ENCODE measurements at places on chromosomes 3 and 15.

DNA sequence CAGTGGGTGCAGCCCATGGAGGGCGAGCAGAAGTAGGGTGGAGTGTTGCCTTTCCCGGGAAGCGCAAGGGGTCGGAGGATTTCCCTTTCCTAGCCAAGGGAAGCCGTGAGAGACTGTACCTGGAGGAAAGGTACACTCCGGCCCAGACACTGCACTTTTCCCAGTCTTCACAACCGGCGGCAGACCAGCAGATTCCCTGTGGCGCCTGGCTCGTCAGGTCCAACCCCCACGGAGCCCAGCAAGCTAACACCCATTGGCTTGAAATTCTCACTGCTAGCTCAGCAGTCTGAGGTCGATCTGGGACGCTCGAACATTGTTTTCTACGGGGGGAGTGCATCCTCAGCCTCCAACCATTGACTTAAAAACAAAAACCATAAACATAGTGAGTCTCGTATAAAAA is 26.5 kb downstream of the CCNB2 start:
- no peak for DNase-seq

DNA sequence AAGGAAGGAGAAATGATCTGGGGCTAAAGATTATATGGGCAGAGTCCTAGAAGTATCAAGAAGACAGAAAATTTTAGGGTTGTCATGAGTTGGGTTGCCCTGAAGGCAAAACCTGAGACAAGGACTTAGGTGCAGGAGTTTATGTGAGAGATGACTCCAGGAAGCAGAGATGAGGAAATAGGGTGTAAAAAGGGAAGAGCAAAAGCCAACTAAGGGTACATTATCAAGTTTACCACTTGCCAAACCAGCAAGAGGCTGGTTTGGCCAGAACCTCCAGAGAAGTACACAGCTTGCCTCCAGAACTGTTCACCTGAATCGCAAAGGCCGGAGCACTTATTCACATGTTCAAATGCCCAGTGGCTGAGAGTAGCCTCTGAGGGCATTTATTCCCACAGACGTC is 116.7 kb downstream of the FHIT start:
- DNase-seq = no peak

- DNase-seq = no peak
Measured at GRCh38 chr15:48547286-48547685, 98.2 kb downstream of the FBN1 start.

DNA sequence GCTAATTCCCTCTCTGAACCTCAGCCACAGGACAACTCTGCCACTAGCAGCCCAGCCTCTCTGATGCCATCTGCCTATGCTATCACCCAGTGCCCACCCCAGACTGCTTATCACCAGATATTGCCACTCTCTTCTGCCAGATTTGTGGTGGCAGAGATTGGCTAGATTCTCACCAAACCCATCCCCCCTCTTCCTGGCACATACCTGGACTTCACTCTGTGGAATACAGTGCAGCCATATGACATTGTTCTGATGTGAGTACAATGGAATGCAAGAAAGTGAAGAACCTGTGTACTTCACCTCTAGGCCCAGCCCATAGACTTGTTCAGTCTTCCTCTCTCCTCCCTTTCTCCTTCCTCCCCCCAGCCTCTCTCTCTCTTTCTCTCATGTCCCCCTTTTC is 46.9 kb upstream of the NTRK3 start:
- no peak for DNase-seq

GRCh38 chr15:64916365-64916764 is 4.7 kb downstream of the ANKDD1A start:
- no peak for DNase-seq

- DNase-seq = no peak
Measured at GRCh38 chr15:38860253-38860652, 295.6 kb upstream of the RASGRP1 start.

DNA sequence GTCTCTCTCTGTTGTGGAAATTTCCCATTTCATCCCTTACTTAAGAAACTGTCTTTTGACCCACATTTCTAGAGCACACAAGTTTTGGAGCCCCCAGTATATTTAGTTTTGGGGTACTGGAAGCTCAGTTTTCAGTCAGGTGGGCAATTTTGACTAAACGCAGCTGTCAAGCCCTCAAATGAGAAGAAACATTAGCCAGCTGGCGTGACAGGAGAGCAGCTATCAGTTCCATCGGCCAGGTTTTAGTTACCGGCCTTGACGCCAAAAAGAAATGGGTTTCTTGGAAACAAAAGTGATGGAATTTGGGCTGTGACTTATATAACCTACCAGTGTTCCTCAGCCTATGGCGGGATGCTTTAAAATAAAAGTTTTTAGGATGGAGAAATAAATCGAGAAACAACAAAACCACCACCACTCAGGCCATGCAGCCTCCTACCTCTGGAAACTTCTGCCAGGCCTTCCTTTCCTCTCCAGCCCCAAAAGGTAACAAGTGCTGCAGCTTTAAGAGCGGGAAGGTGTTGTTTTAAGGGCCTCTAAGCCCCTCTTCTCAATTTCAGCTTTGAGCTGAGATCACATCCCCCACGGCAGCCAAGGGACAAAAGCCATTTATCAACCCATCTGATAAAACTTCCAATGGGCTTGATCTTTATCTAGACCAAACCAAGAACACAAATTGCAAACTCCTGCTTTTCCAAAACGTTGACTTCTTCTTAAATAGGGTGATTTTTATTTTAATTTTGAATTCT is 18.3 kb downstream of the RGMA start:
- no peak for DNase-seq

DNA sequence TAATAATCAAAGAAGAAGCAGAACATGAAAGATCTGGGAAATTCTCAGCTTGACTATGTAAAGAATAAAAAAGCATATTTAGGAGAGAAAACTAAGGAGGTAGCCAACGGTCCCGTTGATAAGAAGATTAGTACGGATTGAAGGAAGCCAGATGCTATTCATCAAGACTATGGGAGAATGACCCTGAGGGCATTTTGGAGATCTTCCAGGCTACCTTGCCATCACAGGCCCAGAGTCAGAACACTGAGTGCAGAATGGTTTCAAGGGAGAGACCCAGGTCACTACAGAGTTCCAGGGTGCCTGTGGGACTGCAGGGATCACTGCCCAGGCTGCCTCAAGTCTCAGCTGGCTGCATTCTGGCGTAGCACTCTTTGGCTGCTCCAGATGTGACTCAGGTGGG is 752.9 kb upstream of the ARPP21 start:
- no peak for DNase-seq

- peak; percentile 53 for DNase-seq
Measured at GRCh38 chr3:115099986-115100571, 47.0 kb downstream of the ZBTB20 start.

DNA sequence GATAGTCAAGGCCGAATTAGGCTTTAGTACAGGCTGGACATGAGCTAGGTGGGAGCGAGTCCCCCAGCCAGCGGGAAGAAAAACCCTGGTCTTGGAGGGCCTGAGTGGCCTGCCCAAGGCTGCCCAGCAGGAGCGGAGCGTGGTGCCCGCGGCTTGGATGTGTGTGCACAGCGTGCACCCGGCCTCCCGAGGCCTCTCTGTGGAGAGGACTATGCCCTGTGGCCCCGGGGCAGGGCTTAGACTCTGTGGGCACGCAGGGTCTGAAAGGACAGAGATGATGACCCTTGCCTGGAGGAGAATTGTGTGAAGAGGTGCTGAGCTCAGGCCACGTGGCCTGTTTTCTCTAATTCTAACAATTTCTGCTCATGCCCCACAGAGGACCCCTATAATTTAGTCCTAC is 124.6 kb upstream of the IQSEC1 start:
- no peak for DNase-seq

DNA sequence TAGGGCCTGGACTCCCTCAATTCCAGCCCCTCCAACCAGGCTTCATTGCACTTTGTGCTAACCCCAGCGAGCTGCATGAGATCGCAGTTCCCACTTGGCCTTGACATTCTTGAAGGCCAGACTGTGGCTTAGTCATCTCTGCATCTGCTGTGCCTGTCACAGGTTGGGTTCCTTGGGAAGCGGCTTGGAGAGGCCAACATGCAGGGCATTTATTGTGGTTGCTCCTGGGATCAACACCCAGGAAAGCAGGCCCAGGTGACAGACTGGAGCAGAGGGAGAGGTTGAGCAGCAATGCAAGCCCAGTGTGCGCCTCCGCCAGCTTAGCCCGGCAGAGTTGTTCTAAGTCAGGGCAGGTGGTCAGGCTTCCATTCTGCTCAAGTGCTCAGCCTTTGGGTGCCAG is 10.5 kb downstream of the ABCF3 start:
- no peak for DNase-seq
